Femur (tissue), 1 donor: ENCODE measurements at places on chromosomes 4 and X.

GRCh38 chrX:40314070-40314469 lies 216.3 kb upstream of the BCOR start:
- DNase-seq, result no peak

DNA sequence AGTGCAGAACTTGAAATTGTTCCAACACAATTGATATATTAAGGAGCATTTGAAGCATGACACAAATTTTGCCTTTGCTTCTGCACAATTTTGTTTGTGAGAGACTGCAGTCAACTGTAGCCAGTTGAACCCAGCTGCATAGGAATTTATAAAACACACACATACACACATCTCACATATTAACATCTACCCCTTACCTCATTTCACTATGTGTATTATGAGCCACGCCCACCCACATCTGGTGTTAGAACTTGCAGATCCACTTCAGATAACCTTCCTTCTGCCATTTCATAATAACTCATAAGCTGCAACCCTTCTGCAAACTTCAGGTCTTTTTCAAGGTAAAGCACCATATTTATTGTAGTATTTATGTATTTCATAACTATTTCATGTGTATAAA lies 188.1 kb upstream of the WDFY3 start:
- no peak for DNase-seq

GRCh38 chrX:36445566-36445965 lies 526.0 kb downstream of the CFAP47 start:
- DNase-seq, result no peak

GRCh38 chr4:95248720-95249425 lies 299.9 kb downstream of the UNC5C start:
- no peak for DNase-seq

GRCh38 chr4:157804986-157805385 lies 367.8 kb downstream of the GASK1B start:
- DNase-seq, result no peak

DNA sequence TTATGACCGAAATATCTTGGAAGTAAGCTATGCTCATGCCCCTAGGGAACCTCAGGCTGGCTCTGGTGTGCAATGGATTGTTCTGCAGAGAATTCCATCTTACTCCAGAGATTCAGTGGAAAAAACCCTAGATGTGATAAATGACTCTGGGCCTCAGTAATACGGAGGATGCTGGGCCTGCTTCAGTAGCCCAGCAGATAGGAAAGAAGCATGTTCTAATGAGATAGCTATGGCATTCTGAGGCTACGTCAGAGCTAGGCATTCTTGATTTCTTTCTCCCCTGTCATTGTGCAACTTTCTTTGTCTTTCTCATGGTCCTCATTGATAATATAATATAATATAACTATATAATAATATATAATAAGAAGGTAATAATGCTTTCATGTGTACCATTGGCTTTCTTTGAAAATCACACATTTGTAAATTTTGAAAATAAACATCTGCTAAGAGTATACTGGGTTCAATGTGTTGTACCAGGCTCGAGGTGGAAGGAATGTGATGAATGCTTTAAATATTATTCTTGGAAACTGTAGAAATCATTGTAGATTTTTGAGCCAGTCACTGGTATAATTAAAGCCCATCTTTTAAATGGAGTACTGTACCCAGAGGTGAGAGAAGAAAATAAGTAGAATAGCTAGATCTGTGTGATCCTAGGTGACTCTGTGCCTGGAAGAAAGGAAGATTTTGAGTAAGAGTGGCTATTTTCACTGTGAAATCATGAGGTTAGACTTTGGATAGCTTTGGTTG lies 152.0 kb downstream of the IL15 start:
- DNase-seq, result no peak

- DNase-seq, result no peak
Measured at GRCh38 chrX:53223068-53223693, 1.8 kb downstream of the KDM5C start.

DNA sequence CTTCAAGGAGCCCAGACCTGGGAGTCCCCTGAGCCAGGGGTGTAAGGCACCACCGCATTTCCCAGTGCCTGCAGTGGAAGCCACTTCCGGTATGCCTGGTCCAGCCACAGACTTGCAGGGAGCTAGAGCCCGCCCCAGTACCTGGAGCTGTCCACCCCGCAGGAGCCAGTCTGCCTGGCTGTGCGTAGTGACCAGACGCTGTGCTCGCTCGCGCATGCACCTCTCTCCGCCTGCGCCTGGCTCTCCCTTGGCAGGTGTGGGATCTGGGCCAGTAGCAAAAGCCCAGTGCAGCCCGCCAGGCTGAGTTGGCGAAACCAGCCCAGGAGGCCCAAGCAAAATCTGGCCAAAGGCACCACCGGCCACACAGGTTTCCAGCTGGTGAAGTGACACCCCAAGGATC lies 973.7 kb upstream of the AGA start:
- DNase-seq, result no peak

DNA sequence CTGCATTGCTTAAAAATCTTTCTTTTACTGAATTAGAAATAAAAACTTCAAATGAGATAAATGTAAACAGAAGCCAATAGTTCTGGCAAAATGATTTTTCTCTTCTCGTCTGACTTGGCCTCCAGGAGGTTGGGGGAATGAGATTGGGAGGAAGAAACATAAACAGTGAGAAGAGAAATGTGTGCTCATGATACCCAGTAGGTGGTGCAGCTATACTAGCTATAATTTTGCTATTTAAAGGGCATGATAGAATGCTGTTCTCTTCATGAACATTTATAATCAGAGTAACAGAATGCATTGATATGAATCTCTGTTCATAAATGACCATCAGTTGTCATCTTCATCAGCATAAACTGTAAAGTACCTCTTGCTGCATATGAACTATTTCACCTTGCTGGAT lies 85.5 kb downstream of the TACR3 start:
- no peak for DNase-seq

DNA sequence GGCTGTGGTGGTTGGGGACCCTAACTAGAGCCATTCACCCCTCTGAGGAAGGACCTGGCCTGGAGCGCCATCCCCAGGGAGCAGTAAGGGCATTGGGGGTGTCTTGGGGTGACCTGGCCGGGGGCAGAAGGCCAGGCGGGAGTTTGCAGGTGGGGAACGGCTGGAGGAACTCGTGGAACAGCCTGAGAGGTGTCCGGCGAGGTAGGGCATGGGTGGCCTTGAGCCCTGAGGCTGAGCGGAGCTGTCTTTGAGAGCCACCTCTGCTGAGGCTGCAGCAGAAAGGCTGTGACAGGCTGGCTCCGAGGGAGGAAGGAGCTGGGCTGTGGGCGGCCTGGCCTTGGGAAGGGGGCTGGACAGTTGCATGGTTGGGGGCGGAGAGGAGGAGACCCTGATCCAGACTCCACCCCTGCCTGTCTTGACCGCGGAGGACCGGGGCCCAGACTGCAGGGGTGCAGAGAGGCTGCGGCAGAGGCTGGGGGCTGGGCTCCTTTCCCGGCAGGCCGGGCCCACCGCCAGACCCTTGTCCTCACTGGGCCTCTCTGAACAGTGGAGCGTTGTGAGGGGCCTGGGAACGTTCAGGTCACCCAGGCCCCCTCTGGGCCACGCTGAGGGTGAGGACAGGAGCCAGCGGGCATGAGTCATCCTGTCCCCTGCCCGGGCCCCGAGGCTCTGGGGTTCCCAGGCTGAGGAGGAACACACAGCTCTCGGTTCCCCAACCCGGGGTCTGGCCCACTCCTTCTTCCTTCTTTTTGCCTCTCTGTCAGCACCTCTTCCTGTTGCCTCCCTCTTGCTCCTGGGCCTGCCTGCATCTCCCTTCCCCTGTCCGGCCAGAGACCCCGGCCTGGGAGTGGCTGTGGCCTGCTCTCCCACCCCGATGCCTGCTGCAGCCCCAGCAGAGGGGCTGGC lies 8.1 kb downstream of the SH3BP2 start:
- peak; percentile 96 for DNase-seq

- DNase-seq, result peak; percentile 86
Measured at GRCh38 chrX:18984381-18985185, 669 bp upstream of the PHKA2 start.

GRCh38 chrX:285076-285677 lies 4.0 kb downstream of the PLCXD1 start:
- no peak for DNase-seq

DNA sequence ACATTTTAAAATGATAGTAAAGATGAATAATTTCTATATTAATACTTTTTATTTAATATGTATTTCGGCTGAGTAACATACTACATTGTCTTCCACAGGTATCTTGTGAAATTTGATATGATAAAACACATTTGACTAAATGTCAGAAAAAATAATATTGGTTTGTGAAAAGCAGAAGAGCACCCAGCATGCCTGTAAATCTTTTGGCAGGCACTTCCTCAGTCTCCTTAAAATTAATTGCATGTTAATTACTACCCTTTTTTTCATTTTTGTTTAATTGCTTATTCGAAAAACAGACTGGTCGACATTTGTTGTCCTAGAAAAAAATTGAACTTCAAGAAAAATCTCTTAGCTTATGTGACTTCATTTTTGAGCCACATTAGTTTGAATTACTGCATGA lies 40.6 kb downstream of the CLCN3 start:
- DNase-seq, result no peak

GRCh38 chr4:6372649-6373525 lies 99.5 kb downstream of the PPP2R2C start:
- no peak for DNase-seq

DNA sequence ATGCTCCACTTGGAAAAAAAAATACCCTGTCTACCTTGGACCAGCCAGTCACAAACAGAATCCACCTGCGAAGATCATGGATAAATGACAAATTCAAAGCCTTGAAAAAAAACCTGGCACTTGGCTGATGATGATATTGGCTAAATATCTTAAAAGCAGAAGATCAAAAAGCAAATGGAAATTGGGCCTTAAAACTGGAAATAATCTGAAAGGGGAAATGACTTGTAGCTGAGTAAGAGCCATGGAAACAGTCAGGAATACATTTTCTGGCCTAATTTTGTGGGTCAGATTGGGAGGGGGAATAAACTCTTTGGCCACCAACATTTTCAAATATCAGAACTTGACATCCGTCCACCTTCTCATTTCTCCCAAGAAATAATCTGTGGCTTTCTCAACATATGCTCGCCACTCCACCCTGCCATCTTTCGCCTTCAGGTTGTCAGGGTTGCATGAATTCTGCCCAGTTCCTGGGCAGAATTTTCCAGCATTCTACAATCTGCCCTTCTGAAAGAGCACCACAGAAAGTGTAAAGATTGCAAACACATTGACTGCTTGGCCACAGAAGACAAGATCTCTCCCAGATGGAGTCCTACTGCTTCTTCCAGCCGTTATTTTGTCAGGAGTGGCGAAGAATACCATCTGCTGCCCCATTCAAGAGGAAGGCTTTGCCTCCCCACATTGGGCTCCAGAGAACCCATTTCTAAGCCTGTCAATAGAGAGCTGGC lies 1.7 kb upstream of the NDP start:
- DNase-seq, result no peak

DNA sequence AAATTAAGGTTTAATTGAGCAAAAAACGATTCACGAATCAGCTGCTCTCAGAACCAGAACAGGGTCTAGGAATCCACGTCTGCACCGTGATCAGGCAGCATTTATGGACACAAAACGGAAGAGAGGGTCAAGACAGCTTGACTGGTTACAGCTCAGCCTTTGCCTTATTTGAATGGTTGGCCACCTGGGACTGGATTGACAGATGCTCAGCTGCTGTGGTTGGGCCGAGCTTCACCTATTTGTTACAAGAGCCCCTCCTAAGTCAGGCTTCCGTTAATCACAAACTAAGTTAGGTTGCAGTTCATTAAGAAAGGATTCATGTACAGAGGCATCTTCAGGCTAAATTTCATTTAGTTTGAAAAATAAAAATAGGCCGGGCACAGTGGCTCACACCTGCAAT lies 50.6 kb upstream of the MAN2B2 start:
- no peak for DNase-seq

- DNase-seq, result no peak
Measured at GRCh38 chr4:187276736-187277408, 553.2 kb upstream of the FAT1 start.

- no peak for DNase-seq
Measured at GRCh38 chr4:111873801-111874200, 271.5 kb upstream of the FAM241A start.

GRCh38 chr4:24672880-24673279 lies 88.5 kb upstream of the DHX15 start:
- no peak for DNase-seq
